CD4-positive, alpha-beta T cell treated with Interleukin-6 at 100 ng/mL for 8 hours (primary cell): ENCODE measurements at places on chromosomes 5 and 9.

GRCh38 chr5:173010547-173011464 lies 27.2 kb downstream of the ATP6V0E1 start:
- no peak for DNase-seq

DNA sequence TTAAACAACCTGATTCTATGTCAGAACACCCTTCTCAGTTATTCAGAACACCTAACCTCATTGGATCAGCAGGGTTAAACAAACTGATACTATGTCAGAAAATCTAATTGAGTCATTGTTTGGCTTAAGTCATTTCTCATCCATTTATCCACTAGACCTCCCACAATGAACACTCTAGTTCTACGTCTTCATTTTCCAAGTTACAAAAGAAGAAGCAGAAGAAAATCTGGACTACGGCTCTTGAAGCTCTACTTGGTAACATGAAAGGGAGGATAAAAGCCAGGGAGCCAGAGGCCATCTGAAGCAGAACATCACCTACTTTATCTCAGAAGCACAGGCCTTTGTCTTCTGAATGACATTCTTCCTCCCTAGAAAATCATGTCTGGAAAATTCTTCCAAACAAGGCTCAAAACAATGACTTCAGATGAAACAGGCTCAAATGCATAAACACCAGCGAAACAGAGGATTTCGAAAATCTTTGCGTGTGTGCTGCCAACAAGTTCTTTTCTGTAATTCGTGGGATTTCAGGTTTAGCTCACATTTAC lies 35.4 kb upstream of the TGFBI start:
- DNase-seq, result no peak

GRCh38 chr9:121935739-121936138 lies 157.4 kb downstream of the TTLL11 start:
- DNase-seq, result no peak

- no peak for DNase-seq
Measured at GRCh38 chr9:134291452-134291881, 34.8 kb upstream of the RXRA start.

- DNase-seq, result no peak
Measured at GRCh38 chr9:38250279-38251035, 142.0 kb upstream of the ALDH1B1 start.

GRCh38 chr9:134561427-134562145 lies 80.0 kb upstream of the COL5A1 start:
- DNase-seq, result no peak

DNA sequence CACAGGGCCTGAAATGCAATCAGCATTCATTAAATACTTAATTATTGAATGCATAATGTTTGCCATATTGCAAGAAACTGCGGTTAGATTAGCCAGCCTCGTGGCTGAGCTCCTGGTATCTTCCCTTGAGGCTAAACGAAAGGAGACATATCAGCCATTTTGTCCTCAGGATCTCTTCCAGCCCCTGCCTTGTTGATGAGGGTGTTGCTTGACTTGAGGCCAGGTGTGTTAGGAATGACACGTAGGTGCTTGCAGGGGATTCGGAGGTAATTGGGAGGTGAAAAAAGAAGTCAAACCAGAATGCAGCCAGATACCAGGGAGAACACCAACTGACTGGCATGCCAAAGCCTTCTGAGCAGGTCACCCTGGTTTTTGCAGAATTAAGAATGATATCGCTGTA lies 12.5 kb downstream of the SH3RF2 start:
- DNase-seq, result no peak

GRCh38 chr5:73170522-73170921 lies 2.5 kb upstream of the TMEM174 start:
- DNase-seq, result no peak

GRCh38 chr5:111399113-111399512 lies 113.2 kb downstream of the STARD4 start:
- no peak for DNase-seq

DNA sequence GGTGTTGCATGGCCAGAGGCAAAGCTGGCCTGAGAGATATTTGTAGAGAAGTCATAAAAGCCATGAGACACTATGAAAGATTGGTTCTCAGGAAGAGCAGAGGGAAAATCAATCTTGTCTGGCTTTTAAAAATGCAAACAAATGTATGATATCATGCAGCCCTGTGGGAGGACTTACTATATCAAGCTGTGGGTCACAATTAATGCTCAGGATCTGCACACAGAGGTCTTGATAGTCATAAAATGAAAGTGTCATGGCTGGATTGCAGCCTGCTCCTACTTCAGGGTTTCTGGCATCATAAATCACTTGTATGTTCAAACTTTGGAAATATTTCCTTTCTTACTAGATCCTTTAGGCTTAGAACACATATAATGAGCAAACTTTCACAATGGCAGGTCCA lies 151.5 kb downstream of the SEMA6A start:
- no peak for DNase-seq

GRCh38 chr5:134438721-134439123 lies 27.0 kb upstream of the CDKN2AIPNL start:
- no peak for DNase-seq

- no peak for DNase-seq
Measured at GRCh38 chr9:104900871-104901270, 27.1 kb downstream of the ABCA1 start.

- no peak for DNase-seq
Measured at GRCh38 chr5:6084836-6085235, 293.5 kb downstream of the MED10 start.

DNA sequence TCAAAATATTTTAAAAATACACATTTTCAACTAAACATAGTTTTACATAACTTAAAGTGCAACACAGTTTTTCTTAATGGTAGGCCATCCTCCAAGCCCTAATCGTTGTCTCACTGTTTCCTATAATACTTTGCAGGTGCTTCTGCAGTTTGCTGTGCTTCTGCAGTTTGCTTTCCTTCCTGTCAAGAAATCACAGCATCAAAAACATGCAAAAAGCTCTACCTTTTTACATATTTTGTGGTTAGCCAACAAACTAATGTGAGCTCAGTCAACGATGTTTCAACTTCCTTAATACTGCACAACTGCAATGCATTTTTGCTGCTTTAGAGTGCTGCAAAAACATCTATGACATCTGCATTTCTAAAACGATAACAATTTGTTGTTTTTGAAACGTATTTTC lies 25.2 kb downstream of the EMB start:
- DNase-seq, result peak; percentile 71

- DNase-seq, result no peak
Measured at GRCh38 chr5:38932854-38933408, 87.1 kb downstream of the OSMR start.

DNA sequence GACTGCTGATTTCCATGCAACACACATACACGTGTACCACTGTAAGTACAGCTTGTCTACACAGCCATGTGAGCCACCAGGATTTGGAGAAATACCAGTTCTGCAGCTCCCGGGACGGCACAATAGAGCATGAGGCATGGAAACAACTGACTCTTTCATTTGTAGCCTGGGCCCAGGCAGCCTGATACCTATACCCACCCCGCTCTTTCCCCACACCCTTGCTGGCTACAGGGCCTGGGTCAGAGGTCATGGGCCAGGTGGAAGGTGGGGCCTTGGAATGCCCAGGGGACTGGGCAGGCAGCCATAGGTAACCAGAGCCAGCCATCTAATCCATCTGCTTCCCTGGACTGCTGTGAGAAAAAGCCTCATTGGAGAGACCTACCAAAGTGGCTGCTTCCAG lies 39.0 kb upstream of the ZSWIM6 start:
- DNase-seq, result no peak

- no peak for DNase-seq
Measured at GRCh38 chr9:115373710-115374045, 255.7 kb upstream of the TNC start.

GRCh38 chr9:32136700-32137339 lies 247.6 kb upstream of the ACO1 start:
- DNase-seq, result no peak

DNA sequence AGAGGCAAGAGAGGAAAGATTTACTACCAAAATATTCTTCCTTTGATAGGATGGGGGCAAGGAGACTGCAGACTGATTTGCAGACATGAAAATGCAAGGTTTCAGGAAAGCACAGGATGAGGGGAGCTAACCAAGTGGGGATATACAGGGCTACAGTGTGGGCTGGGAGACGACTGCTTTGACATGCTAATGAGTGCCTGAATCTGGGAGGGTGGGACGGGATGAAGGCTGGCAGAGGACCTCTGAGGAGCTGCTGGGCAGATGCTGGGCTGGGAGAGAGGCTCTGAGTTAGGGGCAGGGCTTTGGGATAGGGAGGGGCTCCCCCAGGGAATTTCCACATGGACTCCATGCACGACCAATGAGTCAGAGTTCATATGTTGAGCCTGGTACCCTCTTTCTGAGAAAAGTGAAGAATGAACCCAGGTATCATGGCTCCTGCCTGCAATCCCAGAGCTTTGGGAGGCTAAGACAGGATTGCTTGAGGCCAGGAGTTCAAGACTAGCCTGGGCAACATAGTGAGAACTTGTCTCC lies 4.9 kb upstream of the CPLX2 start:
- DNase-seq, result no peak

DNA sequence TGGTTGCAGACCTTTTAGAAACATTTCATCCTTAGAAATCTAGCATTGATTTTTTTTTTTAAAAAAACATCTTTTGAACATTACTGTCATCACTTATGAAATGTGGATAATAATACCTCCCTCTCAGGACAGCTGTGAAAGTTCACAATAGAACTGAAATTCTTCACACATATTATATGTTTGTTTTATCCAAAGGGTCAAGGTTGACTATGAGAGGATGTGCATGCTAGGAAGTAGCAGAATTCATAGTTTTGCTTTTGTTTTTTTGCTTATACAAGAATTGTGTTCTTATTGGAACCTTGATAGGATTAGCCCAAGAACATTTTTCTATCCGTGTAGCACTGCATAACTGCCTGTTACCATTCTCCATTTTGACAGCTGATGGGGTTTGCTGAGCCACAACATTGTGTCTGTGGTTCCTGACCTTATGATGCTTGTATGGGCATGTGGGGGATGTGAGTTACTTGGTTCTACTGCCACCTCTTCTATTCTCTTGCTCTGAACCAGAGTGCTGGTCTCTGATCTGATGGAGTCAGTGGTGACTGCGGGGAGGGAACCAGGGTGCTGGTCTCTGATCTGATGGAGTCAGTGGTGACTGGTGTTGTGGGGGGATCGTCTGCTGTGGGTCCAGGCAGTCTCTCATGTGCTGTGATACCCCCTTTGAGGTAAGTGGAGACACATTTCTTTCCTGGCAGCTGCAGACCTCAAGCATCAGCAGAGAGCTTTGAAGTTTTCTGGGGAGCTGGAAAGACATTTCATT lies 27.1 kb upstream of the ACTBL2 start:
- no peak for DNase-seq

- DNase-seq, result no peak
Measured at GRCh38 chr9:100074093-100074492, 24.7 kb downstream of the ERP44 start.

- no peak for DNase-seq
Measured at GRCh38 chr5:128035689-128036088, 47.9 kb upstream of the SLC12A2 start.

GRCh38 chr5:171542525-171543140 lies 123.2 kb downstream of the FGF18 start:
- no peak for DNase-seq

DNA sequence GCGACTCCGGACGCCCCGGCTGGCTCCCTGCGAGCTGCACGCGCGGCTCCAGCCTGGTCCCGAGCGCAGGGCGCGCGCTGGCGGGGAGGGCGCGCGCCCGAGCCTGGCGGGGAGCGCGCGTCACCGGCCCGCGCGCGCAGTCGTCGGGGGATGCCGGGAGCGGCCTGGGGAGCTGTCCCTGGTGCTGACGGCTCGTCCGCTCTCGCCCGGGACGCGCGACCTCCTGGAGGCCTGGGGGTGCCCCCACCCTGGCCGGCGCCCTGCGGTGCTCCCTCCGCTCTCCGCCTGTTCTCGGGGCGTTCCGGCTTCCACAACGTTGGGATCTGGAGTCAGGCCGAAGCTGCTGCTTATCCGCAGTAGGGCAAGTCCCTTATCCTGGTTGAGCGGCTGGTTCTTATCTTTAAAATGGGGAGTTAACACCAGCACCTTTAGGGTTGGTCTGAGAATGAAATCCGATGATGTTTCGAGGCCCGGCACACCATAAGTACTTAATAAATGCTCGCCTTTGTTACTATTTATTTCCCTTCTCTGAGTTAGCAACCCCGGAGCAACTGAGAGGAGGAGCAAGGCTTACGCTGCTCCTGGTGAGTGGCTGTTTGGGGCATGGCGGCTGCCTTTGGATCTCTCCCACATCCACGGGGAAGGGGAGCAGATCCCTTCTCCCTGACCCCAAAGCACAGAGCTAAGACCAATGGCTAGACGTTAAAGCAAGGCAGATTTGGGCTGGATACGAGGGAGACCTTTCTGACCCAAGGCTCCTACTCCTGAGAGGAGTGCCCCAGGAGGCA lies at the start of gene FAM163B:
Gene FAM163B (minus strand): TSS at position 79 of the 788 bp plus-strand sequence. CDS start 29,166 bp downstream, outside the sequence.
- no peak for DNase-seq

DNA sequence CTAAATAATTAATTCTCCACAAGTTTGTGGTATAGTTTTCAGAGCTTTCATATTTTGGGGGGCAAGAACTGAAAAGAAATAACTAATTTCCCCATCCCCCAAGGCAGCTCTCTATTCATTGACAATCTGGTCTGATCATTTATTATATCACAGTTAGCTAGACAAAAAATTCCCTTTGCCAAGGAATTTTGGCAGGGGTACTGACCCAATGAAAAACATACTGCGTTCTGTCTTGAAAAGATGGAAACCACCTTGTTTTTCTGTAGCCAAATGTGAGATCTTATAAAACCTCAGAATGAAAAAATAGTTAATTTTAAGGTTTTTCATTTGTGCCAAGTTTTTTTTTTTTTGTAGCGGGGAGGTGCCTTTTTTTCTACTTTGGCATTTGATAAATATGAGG lies 1008.9 kb downstream of the EFNA5 start:
- no peak for DNase-seq

DNA sequence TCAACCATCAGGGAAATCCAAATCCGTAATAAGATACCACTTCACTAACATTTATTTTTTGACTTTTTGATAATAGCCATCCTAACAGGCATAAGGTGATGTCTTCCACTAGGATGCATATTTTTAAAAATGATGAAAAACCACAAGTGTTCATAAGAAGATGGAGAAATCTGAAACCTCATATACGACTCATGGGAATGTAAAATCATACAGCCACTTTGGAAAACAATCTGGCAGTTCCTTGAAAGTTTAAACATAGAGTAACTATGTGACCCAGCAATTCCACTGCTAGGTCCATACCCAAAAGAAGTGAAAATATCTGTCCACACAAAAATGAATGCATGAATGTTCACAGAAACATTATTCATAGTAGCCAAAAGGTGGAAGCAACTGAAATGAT lies 431.0 kb downstream of the ENC1 start:
- DNase-seq, result no peak

DNA sequence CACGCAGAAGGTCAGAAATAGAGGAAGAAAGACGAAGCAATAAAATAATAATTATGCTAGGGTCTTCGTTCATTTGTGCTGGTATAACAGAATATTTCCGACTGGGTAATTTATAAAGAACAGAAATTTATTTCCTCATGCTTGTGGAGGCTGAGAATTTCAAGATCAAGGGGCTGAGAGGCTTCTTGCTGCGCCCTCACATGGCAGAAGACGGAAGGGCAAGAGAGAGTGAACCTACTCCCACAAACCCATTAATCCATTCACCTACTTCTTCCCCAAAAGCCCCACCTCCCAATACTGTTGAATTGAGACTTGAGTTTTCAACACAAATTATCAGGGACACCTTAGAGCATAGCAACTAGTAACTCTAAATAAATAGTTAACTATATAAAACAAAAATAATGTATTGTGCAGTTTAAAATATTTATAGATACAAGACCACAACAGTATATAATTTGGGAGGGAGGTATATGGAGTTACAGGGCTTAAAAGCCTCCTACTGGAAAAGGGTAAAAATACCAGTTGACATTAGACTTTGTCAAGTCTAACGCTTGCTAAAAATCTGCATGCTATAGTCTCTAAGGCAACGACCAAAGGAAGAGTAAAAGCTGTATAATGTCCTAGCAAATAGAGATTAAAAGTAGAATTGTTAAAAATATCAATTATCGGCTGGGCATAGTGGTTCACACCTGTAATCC lies 40.3 kb upstream of the NAA35 start:
- DNase-seq, result peak; percentile 7
